ENCODE measurements at places on chromosomes 6 and 20.
A peak's percentile ranks its signal among the peaks of the same experiment; 100 is the strongest.

DNA sequence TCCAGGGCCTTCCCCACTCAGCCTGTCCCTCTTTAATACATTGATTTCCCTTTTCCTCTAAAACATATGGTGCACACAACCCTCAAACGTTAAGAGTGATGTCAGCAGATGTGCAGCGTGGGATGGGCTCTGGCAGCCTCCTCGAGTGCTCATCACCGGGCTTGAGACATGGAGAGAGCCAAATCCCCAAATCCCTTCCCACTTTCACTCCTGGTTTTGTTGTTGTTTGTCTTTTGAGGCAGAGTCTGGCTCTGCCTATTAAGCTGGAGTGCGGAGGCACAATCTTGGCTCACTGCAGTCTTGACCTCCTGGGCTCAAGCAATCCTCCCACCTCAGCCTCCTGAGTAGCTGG, 5.8 kb upstream of the PLTP start:
- DNase-seq, result peak; percentile 79

GRCh38 chr6:147077251-147077650, 127.0 kb upstream of the STXBP5 start:
- peak; percentile 17 for DNase-seq

- DNase-seq, result no peak
These were observed 9.1 kb upstream of the YTHDF1 start for GRCh38 chr20:63225082-63225454.

DNA sequence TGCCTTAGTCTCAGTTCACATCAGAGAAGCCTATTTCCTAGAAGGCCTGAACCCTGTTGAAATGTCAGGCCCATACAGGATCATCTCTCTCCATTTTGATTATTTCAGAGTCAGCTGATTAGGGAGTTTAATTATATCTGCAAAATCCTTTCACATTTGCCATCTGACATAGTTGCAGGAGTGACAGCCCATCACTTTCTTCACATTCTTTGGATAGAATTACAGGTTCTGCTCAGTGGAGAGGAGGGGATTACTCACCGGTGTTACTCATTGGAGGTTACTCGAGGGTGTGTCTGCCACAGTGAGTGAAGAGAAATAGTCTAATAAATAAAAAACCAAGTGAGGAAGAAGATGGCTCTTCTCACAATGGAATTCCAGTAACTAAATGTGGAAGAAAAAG, 216.8 kb downstream of the TMEM242 start:
- peak; percentile 24 for DNase-seq

DNA sequence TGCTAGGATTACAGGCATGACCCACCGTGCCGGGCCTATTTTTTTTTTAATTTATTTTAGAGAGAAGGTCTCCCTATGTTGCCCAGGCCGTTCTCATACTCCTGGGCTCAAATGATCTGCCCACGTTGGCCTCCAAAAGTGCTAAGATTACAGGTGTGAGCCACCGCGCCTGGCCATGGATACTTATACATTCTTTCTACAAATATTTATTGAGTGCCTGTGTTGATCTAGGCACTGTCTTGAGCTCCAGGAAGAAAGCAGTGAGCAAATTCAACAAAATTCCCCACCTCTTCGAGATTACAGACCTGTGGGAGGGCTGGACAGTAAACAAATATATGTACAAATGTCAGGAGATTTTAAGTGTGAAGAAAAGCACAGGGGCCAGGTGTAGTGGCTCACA, 37.9 kb downstream of the MGME1 start:
- DNase-seq, result no peak

- DNase-seq, result no peak
These were observed 7.1 kb downstream of the PAX1 start for GRCh38 chr20:21712443-21713059.

DNA sequence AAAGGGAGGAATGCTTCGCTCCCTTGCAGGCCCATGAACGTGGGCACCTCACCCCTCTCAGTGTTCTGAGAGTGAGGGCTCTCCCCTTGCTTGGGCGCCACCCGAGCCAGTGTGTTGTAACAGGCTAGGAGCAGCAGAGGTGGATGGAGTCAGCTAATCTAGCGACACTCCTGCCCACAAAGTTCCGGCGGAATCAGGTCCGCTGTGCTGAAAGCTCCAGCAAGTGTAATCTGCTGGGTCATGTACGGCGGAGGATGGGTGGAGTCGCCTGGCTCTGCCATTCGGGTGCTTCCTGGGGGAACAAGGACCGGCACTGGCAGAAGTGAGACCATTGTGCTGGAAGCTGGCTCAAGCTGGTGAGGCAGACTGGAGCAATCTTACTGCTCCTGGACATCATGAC, 1310.1 kb downstream of the EPHA7 start:
- DNase-seq, result no peak

DNA sequence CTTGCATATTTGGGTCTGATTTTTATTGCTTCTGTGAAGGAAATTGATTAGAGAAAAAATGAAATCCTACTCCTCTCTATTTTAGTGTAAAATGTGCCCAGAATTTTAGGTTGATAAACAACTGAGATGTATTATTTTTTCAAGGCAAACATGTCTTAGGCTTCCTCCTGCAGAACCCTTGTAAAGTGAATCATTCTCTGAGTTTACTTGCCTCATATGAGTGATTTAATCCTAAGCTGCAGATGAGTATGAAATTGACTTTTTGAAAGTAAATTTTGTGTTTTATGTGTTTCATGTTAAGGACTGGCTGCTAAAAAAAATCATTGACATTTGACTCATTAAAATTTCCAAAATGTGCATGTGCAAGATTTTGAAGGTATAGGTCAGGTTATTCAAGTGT, 138.5 kb upstream of the PHACTR1 start:
- no peak for DNase-seq

DNA sequence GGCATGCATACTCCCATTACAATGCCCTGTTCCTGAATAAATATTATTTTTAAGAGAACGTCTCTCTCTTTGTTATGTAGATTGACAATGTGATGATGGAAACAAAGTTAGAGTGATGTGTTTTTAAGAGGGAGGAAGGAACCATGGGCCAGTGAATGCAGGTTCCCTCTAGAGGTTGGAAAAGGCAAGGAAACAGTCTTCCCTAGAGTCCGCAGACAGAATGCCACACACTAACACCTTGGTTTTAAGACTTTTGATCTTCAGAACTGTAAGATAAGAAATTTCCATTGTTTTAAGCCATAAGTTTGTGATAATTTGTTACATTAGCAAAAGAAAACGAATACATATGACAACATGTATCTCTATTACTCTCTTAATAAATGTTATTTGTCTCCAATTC, 4.7 kb upstream of the CENPW start:
- DNase-seq, result peak; percentile 4

GRCh38 chr6:27492631-27493190, 19.8 kb upstream of the ZNF184 start:
- no peak for DNase-seq

GRCh38 chr20:50439539-50440453, 70.4 kb upstream of the PTPN1 start:
- no peak for DNase-seq

- DNase-seq, result peak; percentile 57
These were observed 6.8 kb downstream of the SNAP91 start for GRCh38 chr6:83702077-83702476.

DNA sequence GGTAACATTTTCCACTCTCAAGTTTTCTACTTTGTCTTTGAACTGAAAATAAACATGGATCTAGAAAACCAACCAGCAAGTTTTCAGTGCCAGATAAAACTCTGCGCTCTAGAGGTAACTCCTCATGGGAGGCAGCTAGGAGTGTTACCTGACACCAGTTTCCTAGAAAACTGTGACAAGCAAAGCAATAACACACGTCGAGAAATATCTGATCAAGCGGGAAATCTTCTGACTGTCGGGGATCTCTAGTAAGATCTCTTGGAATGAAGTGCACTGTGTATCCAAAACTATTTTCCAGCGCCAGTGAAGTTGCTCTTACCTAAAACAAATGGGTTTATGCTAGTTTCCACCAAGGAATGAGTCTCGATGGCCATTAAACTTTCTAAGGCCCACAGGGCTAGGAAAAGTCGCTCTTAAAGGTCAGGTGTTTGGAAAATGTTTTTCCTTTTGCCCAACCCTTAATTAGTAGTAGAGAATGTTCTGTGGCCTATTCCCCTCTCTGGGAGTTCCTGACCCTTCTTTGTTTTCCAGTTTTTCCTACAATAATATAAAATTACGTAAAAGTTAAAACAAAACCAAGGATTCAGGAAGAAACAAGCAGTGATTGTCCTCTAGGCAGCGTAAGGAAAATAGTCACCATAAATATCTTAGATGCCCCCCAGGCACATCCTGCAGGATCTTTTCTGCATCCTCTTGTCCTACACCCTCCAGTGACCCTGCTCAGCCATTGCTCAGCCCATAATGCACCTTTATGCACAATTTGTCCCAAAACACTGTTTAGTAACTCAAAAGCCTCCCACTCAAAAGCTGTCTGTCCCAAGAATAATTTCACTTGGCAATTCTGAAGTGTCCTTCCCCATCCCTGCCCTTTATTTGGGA, 137.7 kb upstream of the AKAP12 start:
- no peak for DNase-seq

GRCh38 chr6:163732479-163732878, 318.0 kb downstream of the QKI start:
- DNase-seq, result no peak

DNA sequence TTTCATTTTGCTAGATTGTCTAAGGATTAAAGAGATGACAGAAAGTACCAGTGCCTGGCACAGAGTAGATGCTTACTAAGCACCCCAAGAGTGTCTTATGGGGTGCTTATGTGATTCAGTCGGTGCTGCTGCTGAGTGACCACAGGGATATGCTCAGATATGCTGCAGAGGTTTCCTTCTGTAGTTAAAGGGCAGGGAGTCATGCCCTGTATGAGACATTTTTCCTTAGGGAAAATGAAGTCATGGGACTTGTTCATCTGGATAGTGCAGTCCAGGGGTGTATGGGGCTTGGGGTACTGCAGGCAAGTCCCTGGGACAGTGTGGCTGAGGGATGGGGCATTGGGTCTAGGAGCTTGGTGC, 25.1 kb downstream of the TOX2 start:
- DNase-seq, result no peak

DNA sequence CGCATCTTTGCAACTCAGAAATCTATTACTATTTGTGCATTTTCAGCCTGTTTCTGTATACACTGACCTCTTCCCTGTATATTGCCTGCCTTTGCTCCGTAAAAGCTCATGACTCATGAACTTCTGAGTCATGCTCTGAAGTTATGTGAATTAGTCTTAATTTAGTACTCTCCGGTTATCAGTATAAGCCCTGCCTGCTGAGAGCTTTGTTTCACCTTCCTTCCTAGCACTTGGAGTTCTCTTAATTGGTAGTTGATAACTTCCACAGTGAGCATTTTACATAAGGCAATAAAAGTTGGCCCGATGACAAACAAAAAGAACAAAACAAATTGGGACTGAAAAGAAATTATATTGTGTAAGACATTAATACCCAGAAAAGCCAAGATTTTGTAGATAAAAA, 231.4 kb downstream of the GJA1 start:
- no peak for DNase-seq

- no peak for DNase-seq
These were observed 40.1 kb downstream of the TRMT6 start for GRCh38 chr20:5910186-5910585.

DNA sequence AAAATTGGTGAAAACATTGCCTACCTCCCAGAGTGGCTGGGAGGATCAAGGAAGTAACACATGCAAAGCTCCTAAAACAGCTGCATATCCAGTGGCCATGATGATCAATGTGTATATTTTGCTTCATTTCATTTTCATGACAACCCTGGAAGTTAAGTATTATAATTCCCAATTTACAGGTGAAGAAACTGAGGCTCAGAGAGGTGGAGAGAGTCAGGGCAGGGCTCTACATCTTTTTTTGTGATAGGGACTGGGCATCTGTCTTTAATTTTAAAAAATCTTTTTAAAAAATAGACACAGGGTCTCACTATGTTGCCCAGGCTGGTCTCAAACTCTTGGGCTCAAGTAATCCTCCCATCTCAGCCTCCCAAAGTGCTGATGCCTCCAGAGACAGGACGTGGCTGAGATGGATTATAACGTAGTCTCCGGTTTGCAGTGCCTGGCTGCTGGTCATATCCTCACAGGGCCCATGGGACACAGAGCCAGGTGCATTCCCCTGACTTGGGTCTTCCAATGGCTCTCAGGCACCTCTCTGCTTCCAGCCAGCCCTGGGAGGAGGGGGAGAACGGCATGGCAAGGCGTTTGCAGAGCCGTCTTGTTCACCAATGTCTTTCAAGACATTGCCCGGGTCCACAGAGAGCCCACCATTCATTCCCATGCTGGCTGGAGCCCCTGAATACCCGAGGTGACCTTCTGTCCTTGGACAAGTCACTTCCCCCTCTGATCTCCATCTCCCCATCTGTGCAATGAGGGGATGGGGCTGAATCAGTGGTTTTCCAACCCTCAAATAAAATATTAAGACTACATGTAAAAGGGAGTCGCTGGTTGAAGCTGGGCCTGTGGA, 38.3 kb downstream of the HNF4A start:
- DNase-seq, result no peak
